Left ventricle myocardium inferior (tissue), 1 donor: ENCODE measurements at places on chromosomes 6 and 20. TPM values are rescaled to one million over a fixed set of nuclear protein-coding genes. Genes with fewer than 3 reads are reported as not detected.

- no peak for DNase-seq
These were observed 8.8 kb downstream of the DDRGK1 start for GRCh38 chr20:3195590-3196237.

GRCh38 chr6:95601133-95601532, 23.8 kb downstream of the MANEA start:
- no peak for DNase-seq

DNA sequence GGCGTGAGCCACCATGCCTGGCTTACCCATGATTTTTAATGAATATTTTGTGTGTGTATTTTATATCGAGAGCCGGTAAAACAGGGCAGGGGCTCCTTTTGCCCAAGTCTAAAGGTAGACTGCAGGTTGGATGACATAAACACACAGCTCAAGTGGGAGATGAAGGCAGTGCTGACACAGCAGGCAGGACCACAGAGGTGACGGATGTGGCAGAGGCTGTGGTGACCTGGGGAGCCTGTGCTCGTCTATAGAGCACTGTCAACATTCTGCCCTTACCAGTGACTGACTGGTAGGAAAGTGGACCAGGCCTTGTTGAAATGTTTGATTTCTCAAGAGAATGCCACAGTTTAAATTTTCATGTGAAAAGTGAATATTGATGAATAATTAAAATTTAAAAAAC, 137.5 kb downstream of the ZFP64 start:
- DNase-seq = no peak

- DNase-seq = no peak
These were observed 6.0 kb downstream of the TLDC2 start for GRCh38 chr20:36881888-36882287.

- no peak for DNase-seq
These were observed 221.8 kb downstream of the KIF16B start for GRCh38 chr20:16351415-16351814.

OPRL1 gene
- 0.52 TPM for total RNA-seq

TMEM63B gene
- total RNA-seq = 37.2 TPM

PEX3 gene
- total RNA-seq = 21.0 TPM

ECT2L gene
- total RNA-seq = 1.6 TPM
